ENCODE measurements at places on chromosomes 7 and 10.

DNA sequence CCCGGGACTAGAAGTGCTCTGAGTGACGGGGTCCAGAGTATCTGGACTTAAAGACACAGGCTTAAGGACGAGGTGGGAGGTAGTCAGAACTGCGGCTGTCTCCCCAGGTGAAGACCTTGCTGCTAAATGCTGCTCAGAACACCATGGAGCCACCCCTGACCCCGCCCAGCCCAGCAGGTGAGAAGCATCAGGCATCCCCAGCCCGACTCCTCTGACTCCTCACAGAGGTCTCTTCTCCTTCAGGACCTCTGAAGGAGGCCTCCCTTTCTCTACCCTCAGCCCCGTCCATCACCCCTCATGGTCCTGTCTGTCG, 5.8 kb downstream of the NFKB2 start:
- DNase-seq: no peak

DNA sequence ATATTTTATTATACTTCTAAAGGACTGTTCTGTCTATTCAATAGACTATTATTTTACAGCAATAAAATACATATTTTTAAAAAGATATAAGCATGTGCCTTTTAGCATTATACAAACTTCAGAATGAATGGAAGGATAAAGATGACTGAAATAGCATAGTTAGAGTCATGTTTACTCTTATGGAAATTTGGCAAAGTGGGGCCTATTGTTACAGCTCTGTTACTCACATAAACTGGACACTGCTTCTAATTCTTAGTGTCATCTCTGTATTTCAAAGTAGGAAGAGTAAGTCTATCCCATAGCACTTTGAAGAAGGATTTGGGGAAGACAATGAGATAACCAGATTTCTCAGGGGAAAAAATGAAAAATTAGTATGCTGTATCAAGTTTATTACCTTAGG, 168.2 kb downstream of the SKAP2 start:
- no peak for DNase-seq

- DNase-seq: peak; percentile 84
Observed at GRCh38 chr7:27031289-27032172, 64.3 kb downstream of the HOXA1 start.

GRCh38 chr7:17802056-17802455, 138.2 kb downstream of the SNX13 start:
- DNase-seq: no peak

DNA sequence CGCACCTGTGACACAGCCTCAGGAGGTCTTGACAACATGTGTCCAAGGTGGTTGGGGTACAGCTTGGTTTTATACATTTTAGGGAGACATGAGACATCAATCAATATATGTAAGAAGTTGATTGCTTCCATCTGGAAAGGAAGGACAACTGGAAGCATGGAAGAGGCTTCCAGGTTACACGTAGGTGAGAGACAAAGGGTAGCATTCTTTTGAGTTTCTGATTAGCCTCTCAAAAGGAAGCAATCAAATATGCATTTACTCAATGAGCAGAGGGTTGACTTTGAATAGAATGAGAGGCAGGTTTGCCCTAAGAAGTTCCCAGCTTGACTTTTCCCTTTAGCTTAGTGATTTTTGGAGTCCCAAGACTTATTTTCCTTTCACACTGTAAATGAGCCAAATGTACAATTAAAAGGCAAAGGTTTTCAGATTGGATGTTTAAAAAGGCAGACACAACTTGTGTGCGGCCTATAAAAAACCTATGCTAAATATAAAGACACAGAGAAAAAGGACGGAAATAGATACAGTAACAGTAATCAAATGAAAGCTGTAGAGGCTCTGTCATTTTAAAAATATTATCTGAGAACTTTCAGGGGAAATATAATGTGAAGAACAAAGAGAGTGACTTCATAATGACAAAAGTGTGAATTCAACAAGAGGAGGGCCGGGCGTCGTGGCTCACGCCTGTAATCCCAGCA, 65.7 kb upstream of the LANCL2 start:
- no peak for DNase-seq

DNA sequence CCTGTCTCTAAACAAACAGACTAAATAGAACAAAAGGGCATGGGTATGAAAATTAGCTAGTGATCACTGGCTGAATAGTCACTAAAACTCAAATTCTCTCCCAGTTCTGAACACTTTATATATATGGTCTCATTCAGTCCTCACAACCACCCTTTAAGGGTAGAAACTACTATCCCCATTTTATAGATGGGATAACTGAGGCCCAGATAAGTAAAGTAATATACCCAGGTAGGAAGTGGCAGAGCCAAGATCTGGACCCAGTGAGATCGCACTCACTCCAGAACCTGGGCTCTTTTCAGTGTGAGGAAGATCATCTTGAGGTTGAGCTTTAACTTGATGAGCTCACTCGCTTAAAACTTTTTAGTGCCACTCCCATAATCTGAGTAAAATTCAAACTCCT, 4.5 kb downstream of the PSTK start:
- no peak for DNase-seq

DNA sequence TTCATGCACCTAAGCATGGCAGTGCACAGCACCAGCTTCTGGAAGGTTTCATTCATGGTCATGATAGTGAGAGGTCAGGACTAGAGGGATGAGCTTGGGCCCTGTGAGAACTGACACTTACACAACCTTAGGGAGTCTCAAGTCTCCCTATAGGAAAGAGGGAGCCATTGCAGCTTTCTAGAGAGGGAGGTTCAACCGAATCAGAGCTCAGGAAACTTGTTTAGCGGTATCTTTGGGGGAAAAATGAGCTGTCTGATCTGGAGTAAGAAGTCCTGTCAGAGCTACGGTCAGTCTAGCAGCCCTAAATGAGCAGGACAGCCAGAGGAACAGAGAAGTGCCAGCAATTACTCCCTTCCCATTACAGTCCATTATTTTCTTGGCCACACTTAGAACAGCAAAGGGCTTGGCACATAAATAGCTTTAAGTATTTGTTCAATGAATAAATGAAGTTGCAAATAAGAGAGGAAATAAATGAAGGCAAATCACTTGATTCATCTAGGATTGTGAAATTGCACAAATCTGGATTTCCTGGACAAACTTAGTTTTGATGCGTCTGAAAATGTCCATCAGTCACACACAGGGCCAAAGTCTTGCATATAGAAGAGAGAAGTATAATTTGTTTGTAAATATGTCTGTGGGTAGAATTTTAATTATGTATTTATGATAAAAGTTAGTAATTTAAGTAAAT, 262.0 kb downstream of the GLI3 start:
- DNase-seq: no peak

GRCh38 chr7:9242636-9243035, 809.2 kb downstream of the NXPH1 start:
- DNase-seq: no peak

- no peak for DNase-seq
Observed at GRCh38 chr10:110175406-110175805, 32.0 kb upstream of the MXI1 start.

DNA sequence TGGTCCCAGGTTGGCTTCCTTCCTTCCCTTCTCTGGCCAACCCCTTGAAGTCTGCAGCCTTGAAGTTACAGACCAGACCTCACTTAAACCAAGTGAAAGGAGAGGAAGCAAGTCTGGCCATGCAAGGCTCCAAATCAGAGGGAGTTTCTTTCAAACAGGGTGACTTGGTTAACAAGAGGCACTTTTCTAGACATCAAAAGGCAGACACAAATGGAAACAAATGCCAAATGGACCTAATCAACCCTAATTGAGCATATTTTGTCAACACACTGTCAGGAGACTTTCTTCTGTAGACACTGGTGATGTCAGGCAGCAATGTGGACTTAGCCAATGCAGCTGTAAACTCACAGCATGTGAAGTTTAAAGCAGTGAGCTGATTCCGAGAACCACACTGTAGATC, 282.7 kb upstream of the FZD8 start:
- DNase-seq: no peak

DNA sequence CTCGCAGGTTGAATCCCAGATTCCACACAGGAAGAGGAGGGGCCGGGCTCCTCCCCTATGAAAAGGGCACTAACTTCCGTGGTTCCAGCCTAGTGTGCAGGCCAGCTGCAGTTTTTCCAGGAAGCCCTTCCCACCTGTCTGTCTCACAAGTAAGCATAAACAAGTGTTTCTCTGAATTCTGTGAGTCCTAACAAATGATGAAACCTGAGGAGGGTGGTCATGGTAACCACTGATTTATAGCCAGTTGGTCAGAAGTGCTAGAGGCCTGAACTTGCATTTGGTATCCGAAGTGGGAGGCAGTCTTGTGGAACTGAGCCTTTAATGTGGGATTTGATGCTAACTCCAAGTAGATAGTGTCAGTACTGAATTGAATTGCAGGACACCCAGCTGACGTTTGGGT, 54.7 kb upstream of the STEAP4 start:
- DNase-seq: no peak

DNA sequence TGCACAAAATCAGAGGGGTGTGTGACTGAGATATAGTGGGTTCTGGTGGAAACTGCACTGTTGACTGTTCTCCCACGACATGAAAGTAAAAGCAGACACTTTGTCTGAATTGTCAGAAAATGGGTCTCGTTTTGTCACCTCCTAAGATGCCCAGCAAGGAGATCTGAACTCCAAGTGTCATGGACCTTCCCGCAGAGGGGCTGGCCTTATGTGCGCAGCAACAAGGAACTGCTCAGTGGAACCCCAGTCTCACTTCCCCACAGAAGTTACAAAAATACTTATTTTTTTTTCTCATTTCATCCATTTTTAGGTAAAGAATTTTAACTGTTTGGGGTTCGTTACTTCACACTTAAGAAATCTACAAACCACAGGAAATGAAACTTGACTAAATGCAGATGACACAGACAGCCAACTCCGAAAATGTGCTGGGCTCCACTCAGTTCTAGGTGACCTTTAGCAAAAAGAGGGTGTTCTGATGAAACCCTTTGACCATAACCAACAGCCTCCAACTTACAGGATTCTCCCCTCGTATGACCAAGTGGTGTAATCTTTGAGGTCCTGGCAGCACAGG, 115.0 kb downstream of the FAM107B start:
- peak; percentile 86 for DNase-seq

DNA sequence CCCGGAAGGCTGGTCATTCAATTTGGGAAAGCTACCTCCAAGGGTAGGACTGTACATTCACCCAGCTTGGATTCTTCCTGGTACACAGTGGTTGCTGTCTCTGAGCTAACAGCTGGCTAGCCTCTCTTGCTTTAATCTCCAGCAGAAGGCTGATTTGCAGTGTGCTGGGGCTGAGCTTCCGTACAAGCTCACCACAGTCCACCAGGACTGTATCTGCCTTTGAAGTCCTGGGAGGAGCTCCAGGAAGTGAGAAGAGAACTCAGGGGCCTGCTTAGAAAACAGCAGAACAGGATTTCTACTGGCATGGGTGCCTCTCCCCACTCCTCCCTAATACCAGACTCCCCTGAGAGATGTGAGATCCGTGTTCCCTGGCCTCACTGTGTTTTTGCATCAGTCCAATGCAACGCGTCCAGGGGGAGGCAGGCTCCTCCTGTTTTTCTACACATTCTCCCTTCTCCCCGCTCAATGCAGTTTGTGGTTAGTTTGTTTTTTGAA, 6.6 kb downstream of the AFAP1L2 start:
- DNase-seq: no peak

DNA sequence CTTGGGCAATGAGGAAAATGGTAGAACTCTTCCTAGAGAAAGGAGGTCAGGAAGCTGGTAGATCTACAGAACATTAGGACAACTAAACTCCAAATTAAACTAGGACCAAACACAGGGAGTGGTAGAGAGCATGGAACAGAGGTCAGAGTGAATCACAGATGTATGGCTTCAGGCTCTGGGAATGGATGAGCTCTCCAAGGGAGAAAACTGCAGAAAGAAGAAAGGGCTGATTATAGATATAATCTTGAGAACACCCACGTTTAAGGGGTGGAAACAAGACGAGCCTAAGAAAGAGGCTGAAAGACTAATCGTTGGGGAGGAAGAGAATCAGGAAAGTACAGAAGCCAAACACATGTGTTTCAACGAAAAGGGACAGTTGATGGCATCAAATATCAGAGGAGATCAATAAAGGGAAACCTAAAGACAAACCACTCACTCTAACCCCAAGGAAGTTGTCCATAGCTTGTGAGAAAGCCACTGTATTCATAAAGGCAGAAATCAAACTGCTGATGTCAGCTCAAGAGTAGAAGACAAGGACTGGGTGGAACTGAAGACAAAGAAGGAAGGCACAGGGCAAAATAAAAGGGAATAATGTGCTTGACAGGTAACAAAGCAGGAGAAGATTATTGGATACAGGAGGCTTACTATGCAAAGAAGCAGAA, 41.4 kb downstream of the NUDCD3 start:
- no peak for DNase-seq

DNA sequence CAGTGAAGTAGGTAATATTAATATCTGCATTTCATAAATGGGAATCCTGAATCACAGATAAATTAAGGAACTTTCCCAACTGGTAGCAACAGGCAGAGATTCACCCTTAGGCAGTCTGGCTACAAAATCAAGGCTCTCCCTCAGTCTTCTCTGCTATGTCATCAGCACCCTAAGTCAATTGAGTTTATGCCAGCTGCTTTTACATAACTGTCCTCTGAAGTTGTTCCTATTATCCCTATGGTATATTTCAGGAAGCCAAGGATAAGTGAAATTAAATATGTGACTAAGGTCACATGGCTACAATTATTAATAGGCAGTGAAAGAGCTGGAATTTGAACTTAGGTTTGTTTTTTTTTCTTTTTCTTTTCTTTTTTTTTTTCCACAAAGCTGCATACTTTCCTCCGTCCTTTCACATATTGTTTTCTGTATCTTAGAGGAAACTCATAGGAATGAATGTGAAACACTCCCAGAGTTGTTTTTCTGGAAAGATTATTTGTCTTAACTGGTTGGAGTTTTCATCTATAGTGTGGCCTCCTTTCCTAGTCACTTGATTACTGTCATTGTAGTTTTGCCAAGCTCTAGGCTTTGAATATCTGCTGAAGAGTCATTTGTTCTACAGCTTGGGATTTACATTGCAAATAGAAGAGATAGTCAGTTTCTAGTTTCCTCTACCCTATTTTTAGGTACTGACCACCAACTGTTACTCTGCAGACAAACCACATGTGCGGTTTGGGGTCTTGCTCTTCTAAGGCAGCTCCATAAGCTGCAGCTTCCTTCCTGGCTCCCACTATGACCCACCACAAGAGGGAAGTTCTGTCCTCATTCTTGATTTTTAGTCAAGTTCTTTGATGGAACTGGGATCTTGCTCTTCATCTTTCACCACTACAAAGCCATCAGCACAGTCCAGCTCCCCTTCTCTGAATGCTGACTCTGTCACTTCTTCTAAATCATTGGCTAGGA, 338.0 kb upstream of the KIAA1217 start:
- DNase-seq: peak; percentile 60

DNA sequence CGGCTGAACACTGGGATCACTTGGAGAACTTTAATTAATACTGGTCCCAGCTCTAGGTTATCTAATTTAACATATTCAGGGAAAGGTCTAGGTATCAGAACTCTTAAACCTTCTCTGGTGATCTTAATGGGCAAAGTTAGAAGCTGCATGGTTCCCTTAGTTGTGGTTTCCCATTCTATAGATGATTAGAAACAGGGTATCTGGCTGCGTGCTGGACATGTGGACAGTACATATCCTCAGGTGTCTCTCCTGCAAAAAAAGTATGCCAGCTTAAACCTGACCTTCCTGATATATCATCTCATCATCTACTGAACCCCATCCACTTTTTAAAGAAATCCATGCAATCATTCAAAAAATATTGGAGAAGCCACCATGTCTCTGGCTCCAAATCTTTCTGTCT, 284.5 kb upstream of the DKK1 start:
- DNase-seq: no peak

GRCh38 chr7:116211006-116211912, 920 bp downstream of the TES start:
- DNase-seq: peak; percentile 55

Data from HL-60 (cell line).